Effector CD8-positive, alpha-beta T cell (primary cell): ENCODE measurements at places on chromosomes 1 and 21.
A peak's percentile ranks its signal among the peaks of the same experiment; 100 is the strongest.

GRCh38 chr1:148362626-148363438 lies 120.3 kb downstream of the PPIAL4G start:
- peak; percentile 8 for DNase-seq

- DNase-seq: no peak
Observed at GRCh38 chr1:3541936-3542335, 69.4 kb downstream of the MEGF6 start.

DNA sequence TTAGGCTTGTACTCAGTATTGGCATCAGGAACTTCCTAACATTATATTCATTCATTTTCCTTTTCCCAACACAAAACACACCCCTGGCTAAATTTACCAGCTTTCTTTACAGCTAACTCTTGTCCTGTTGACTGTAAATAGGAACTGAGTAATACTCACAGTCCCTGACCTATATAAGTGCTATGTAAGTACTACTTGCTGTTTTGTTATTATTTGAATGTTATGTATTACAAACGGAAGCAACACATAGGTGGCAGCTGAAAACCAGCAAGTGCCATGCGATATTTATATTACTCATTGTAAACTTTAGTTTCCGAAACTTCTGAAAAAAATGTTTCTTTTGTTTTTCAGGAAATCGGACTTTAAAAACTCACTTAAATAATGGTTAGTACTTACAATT lies 21.5 kb downstream of the PTGER3 start:
- no peak for DNase-seq

GRCh38 chr1:226604560-226605317 lies 56.2 kb downstream of the STUM start:
- no peak for DNase-seq

DNA sequence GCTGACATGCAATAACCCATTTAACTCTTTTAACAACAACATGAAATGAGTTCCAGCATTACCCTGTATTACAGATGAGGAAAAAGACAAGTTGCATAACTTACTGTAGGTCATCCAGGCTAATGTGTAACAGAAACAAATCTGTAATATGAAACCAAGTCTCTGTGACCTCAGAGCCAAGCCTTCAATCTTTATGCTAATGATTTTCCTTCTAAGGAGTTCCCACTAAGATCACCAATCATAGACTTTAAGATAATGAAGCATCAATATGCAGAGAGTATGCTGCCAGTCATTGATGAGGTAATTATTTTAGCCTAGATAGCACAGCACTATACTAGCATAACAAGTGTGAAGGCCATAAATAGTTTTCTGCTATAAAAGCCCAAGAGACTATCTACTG lies 35.6 kb upstream of the RNPC3 start:
- DNase-seq: no peak

- DNase-seq: no peak
Observed at GRCh38 chr1:115949156-115949555, 27.2 kb upstream of the SLC22A15 start.

GRCh38 chr21:35288238-35288637 lies 239.1 kb upstream of the RUNX1 start:
- no peak for DNase-seq

DNA sequence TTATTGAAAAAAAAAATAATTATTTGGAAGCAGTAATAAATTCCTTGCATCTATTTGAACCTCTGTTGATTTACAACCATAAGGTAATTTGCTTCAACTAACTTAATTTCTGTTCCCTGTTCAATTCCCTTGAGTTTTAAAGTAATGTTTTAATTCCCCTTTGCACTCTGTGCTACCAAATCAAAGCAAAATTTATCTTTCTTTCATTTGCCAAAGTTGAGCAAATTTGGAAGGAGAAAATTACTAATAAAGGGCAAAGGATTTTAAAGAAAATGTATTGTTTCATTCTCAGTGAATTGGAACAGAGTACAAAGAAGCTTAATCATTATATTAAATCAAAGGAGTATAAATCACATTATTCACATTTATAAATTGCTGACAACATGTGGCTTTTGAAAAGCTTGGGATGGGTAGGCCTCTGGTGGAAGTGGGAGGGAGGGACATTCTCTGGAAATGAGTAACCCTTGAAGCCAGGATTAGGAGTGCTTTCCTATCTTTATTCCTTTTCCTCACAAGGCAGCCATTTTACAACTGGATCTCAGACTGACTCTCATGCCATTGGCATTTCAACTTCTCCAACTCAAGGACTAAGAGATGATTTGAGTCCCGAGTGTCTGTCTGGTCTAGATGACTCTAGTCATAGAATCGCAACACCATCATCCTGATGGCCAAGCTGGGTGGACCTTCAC lies 331.6 kb upstream of the DUSP10 start:
- no peak for DNase-seq

DNA sequence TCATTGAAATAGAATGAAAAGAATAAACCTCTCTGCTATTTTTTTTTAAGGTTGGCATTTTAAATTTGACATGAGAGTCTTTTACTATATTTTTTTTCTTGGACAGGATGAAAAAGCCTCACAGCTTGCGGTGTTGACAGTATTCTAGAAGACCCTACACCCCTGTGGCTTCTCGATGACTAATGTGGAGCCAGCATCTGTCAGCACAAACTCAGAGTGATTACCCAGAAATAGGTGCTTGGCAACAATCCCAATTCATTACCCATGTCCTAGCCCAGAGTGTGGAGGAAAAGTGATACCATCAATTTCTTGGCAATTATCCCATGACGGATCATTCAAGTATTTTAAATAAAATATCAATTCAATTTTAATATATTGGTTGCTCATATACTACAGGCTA lies 186.8 kb upstream of the MAP1LC3C start:
- DNase-seq: no peak

GRCh38 chr1:51157395-51157794 lies 55.4 kb downstream of the C1orf185 start:
- DNase-seq: no peak

DNA sequence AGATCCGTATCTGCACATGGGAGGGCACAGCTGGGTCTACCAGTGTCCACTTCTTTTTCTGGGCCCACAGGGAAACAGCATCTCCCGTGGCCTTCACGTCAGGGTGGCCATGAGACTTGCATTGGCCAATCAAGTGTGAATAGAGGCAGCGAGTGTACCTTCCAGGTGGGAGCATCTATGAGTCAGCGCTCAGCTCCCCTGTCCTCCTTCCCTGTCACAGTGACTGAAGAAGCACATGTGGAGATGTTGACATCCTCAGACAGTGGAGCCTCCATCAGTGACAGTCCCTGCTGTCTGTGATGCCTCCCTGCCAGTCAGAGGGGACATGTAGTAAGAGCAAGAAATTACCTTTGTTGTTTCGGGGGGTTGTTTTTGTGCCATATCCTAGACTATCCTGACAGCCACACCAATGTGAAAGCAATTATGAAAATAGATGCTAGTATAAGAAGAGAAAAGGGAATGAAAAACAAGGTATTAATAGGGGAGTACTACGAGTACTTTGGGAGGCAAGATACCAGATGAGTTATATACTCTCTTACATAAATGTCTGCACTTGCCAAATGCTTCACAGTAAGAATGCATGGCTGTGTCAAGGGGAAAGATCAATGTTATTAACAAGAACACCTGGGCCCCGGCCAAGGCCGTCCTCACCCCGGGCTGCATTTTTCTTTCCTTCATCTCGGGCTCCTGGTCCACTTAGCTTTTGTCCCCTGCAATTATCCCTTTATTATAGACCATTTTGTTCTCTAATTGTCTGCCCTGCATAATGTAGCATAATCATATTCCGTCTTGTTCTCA lies 86.0 kb downstream of the MATN1 start:
- DNase-seq: no peak

GRCh38 chr1:108557296-108557695 lies 2.6 kb upstream of the EEIG2 start:
- no peak for DNase-seq

GRCh38 chr1:234458352-234459017 lies 20.5 kb downstream of the TARBP1 start:
- DNase-seq: no peak

DNA sequence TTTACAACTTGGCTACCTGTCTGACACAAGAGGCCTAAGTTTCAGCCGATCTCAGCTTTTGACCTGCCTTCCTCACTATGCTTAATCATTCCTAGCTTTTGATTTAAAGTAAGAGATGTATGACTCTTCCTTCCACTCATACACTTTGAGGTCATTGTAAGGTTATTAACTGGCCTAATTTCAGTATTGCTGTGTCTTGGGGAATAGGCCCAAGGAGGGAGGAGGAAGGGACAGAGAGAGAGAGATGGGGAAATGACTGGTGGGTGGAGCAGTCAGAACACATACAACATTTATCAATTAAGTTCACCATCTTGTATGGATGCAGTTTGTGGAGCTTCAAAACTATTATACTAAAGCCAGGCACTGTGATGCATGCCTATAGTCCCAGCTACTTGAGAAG lies 28.3 kb upstream of the FAM20B start:
- DNase-seq: no peak

DNA sequence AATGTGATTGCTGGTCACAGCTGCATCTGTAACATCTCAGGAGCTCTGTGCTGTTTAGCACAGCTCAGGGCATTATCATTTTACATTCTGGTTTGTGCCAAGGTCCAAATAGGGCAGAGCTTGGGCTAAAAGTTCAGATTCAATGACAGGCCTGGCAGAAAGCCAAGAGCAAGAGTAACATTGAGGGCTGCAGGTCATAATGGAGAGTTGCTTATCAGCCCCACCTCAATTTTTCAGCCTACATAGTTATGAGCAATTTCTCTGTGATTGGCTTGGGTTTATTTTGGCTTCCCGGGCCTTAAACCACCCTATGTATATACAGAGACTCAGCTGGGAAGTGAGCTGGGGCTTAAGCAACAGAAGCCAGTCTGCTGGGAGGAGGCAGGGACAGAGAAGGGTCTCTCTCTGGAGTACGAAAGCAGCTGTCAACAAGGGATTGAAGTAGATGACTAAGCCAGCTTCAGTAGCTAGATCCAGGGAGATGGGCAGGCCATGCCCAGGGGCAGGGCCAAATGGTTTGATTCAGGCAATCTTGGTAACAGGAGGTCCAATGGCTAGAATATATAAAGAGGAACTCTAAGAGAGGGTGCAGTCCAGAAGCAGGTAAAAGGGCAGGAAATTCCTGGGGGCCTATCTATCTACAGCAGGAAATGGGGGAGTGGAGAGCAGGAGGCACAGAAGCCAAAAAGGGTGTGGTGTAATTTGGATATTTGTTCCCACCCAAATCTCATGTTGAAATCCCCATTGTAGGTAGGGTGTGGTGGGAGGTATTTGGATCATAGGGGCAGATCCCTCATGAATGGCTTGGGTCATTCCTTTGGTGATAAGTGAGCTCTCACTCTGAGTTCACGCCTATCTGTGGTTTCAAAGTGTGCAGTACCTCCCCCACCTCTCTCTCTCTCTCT lies 49.0 kb downstream of the BRINP2 start:
- no peak for DNase-seq

DNA sequence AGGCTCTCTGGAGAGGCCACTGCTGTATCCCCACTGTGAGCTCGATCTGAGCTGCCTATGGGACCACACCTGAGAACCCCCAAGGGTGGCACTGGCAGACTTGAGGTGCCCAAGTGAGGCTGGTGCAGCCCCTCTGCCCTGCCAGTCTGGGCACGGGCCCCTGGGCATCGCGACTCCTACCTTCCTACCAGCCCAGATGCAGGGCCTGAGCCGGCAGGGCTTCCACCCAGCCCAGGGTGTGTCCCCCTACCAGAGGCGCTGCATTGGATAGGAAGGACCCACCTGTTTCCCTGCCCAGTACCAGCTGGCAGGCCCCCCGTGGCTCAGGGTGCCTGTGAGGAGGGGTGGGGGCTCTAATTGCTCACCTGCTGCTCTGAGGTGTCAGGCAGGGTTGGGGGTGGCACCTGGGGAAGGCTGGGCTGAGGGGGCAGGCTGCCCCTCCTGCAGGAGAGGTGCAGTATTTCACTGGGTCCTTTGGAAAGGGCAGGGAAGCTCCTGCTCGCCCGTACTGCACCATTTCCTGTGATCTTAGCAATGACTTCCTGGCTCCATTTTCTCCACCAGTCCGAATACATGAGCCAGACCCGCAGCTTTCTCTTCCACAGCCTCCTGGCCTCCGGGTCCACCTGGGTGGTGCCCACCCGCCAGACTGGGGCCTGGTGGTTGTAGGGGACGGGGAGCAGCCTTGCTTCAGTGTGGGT lies 11.8 kb downstream of the TP73 start:
- no peak for DNase-seq

DNA sequence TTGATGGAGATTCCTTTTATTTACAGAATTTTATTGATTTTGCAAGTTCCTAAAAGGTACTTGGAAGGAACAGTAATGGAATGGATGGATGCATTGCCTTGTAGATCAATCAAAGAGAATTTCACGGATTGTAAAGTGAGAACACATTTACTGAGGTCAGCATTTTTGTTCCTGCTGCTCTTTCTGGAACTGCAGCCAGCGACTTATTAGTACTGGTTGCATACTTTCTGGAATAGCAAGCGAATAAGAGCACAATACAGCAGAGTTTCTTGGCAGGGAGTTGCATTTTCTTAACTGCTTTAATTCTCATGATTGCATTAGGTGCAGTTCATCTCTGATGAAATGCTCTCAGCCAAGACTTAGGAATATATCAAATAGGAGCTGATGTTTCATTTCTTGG lies 106.1 kb upstream of the CHODL start:
- no peak for DNase-seq

DNA sequence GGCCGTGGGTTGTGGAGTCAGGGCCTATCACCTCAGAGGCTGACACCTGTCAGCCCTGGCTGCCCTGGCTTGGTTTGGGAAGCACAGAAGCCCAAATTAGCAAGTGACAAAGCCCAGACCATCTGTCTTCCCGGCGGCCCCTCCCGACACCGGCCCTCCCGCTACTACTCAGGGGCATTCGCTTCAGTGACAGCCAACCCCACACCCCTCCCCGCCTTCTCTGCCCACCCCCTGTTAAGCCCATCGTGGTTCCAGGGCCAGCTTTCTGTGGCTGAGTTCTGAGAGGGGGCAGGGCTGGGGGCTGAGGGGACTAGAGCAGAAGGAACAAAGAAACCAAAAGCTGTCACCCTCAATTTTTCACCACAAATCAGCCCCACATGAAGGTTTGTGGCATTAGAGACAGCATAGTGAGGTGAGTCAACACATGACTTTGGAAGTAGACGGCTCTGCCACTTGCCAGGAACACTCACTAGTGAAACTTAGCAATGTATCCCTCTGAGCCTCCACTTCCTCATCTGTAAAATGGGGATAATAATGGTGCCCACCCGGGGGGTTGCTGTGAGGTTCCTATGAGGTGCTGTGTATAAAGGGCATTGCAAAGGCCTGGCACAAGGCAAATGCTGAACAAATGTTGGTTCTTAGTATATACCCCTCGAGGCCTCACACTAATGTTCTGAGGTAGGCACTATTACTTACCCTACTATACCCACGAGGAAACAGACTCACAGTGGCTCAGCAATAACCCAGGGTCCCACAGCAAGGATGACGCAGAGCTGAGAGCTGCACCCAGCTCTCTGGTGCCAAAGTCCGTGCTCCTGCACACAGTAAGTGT lies 5.2 kb upstream of the TNNI1 start:
- DNase-seq: no peak

DNA sequence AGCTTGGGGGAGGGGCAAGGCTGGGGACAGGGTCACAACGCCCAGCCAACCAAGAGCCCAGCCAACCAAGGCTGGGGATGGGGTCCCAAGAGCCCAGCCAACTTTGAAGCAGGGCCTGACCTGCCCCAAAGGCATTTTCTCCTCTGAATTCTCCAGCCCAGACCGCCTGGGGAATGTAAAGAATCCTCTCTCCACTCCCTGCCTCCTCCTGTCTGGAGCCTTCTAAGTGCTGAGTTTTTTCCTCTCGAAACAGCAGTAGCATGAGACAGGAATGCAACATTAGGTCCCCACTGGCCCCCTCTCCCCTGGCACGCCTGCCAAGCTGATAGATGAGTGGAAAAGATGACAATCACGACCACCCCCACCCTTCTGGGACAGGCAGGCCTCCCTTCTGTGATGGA lies 17.0 kb downstream of the C1orf198 start:
- no peak for DNase-seq
